ENCODE measurements at places on chromosomes 12 and 14.

DNA sequence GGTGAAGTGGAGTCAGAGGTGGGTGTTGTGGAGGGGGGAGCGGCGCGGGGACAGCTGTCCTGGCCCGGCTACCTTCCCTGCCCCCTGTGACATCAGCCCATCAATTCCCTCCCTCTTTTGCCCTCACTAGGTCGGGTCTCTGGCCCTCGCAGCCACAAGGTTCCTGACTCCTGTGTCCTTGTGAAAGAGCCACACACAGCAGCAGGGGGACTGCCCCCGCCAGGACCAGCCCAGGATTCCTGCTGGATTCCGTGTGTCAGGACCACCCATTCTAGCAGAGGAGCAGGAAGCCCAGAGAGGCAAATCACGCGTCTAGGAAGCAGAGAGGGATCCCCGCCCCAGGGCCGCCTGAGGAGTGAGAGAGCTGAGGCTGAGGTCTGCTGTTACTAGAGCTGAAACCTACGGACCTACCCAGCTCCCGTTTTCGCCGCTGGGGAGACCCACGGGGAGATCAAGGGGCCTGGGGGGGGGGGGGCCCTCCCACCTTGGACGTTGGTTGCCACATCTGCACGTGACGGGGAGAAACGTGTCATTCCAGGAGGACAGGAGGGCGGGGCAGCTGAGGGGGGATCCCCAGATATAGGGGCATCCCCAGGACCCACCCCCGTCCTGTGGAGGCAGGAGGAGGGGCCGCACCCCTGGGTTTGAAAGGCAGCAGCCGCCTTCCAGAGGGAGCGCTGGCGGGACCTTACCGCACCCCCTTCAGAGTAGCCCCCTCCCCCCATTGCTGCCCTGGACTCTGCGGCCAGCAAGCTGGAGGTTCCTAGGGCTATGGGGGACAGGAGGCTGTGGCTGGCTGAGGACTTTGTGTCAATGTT, 12.5 kb upstream of the INF2 start:
- no peaks in the 10 kb centered on the region for H3K36me3 ChIP-seq
- no peaks in the 10 kb centered on the region for H3K27me3 ChIP-seq
- H3K4me1 ChIP-seq = peaks cover 25% of the 10 kb centered on the region
- peak overlapping the region; percentile 68 for H3K4me3 ChIP-seq
- H3K27ac ChIP-seq = peak overlapping the region; percentile 84

- peak; percentile 56 for DNase-seq
- H3K4me3 ChIP-seq = peak within 1 kb of the TSS; percentile 88
- H3K27me3 ChIP-seq = peaks cover 47% of the 10 kb centered on the region
- H3K4me1 ChIP-seq = peaks cover 43% of the 10 kb centered on the region
- peaks cover 2% of the 10 kb centered on the region for H3K36me3 ChIP-seq
- peak within 1 kb of the TSS; percentile 86 for H3K27ac ChIP-seq
Measured at GRCh38 chr14:58637391-58638230, at the start of gene DACT1. TSS of gene DACT1 (plus strand) at chr14:58637962. CDS start at chr14:58638203, 241 bp downstream.

DNA sequence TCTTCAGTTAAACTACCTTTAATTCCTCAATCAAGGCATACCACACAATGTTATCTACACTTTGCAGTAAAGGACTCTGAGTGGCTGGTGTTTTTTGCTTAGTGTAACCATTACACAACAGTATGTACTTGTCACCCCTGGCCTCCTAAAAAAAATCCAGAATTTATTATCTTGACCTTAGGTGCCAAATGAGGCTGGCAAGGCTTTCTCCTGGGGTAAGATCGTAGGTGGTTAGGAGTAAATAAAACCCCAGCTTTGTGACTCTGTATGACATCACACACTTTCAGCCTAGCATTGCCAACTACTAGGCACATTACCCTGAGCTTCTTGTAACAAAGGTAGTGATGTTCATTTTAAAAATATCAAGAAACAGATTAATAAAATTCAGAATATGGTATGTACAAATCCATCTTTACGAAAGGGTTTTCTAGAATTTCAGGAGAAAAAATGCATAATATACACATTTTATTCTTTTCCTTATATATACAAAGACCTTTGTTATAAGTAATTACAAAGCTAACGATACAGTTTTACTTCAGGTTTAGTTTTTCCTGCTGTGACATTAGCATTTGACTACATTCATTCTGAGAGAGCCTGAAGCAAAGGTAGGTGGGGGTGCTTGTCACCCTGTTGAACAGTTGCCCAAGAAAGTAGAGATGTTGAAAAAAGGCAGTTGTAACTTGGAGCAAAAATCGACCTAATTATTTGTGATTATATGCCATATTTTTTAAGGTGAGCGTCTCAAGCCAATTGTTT, 13.5 kb downstream of the TCL1A start:
- no peak overlapping the region for H3K4me3 ChIP-seq
- H3K27ac ChIP-seq = no peak overlapping the region
- peaks cover 33% of the 10 kb centered on the region for H3K27me3 ChIP-seq
- no peaks in the 10 kb centered on the region for H3K36me3 ChIP-seq
- no peaks in the 10 kb centered on the region for H3K4me1 ChIP-seq

- H3K27me3 ChIP-seq = no peaks in the 10 kb centered on the region
- DNase-seq = no peak
- no peak overlapping the region for H3K4me3 ChIP-seq
- no peaks in the 10 kb centered on the region for H3K36me3 ChIP-seq
- H3K4me1 ChIP-seq = no peaks in the 10 kb centered on the region
Measured at GRCh38 chr14:25349269-25349668, 299.3 kb upstream of the STXBP6 start.

DNA sequence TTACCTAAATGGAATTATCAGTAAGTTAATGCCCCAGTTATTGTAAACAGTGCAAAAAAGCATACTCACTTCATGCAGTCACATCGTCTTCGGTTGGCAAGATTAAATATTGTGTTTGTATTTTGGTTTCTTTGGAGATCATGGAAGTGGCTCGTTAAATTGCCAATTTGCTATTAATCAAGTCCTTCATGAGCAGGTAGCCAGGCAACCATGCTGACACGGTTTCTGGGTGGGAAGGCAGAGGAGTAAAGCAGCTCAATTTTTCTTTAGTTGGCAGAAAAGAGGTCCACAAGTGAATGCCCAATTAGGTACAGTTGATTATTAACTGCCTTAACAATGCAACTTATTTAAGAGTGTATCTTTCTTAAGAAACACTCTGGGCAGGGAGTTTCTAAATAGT, 43.9 kb downstream of the PPP4R3A start:
- H3K4me3 ChIP-seq = no peak overlapping the region
- no peak for DNase-seq
- peaks cover 74% of the 10 kb centered on the region for H3K36me3 ChIP-seq
- no peak overlapping the region for H3K27ac ChIP-seq
- peaks cover 8% of the 10 kb centered on the region for H3K4me1 ChIP-seq
- H3K27me3 ChIP-seq = no peaks in the 10 kb centered on the region

DNA sequence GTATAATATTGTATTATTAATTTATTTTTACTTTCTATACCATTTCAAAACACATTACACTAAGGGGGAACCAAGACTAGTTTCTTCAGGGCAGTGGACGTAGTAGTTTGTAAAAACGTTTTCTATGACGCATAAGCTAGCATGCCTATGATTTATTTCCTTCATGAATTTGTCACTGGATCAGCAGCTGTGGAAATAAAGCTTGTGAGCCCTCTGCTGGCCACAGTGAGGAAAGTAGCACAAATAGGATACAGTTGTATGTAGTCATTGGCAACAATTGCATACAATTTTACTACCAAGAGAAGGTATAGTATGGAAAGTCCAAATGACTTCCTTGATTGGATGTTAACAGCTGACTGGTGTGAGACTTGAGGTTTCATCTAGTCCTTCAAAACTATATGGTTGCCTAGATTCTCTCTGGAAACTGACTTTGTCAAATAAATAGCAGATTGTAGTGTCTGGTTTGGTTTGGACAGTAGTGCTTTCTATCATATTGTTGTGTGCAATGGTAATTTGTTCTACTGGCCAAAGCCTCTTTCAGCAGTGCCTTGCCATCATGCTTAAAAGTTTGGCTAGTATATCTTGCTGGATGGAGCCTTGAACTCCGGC, 24.3 kb upstream of the PLEKHD1 start:
- no peaks in the 10 kb centered on the region for H3K4me1 ChIP-seq
- H3K27me3 ChIP-seq = no peaks in the 10 kb centered on the region
- H3K36me3 ChIP-seq = peaks cover 10% of the 10 kb centered on the region
- DNase-seq = peak; percentile 72
- no peak overlapping the region for H3K4me3 ChIP-seq
- H3K27ac ChIP-seq = no peak overlapping the region

DNA sequence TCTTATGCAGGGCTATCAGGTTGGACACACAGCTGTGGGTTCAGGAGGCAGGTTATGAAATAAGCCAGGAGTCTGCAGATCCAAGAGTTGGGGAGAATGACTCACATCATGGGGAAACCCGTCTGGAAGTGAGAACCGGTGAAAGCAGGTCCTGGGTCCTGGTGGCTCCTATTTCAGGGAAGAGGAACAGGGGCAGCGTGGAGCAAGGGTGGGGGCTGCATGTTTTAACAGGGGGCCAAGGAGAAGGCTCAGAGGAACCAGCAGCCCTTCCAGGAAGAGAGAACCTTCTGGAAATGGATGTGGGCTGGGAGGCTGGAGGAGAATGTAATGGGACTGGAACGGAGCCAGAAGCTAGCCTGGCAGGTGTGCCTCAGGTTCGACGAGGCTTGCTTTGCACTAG, 7.8 kb upstream of the KRT74 start:
- DNase-seq = no peak
- H3K27ac ChIP-seq = no peak overlapping the region
- H3K36me3 ChIP-seq = no peaks in the 10 kb centered on the region
- H3K4me1 ChIP-seq = peaks cover 41% of the 10 kb centered on the region

DNA sequence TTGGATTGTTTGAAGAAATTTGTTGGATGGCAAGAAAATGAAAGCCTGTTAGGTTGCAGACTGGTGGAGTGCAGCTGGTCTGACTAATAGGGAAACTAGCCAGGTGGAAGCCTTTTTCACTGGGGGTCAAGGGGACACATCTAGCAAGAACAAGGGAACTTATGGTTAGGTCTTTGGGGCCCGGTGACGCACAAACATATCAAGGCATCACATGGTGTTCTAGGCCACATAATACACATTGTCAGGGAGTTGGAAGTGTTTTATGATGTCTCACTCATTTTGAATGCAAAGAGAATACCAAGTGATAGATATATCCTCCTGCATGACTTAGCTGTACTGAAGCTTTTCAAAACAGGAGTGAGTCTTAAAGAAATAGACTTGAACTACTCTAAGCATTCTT, 351.2 kb downstream of the KCNH5 start:
- H3K4me1 ChIP-seq = no peaks in the 10 kb centered on the region
- H3K27ac ChIP-seq = no peak overlapping the region
- no peak overlapping the region for H3K4me3 ChIP-seq
- no peaks in the 10 kb centered on the region for H3K36me3 ChIP-seq
- no peak for DNase-seq

GRCh38 chr14:34161351-34162082, 210.6 kb upstream of the EGLN3 start:
- H3K4me3 ChIP-seq = no peak overlapping the region
- H3K4me1 ChIP-seq = peaks cover 13% of the 10 kb centered on the region
- no peak for DNase-seq

GRCh38 chr12:128644664-128645296, 179.0 kb downstream of the SLC15A4 start:
- no peaks in the 10 kb centered on the region for H3K27me3 ChIP-seq
- no peak overlapping the region for H3K27ac ChIP-seq
- no peaks in the 10 kb centered on the region for H3K4me1 ChIP-seq
- no peaks in the 10 kb centered on the region for H3K36me3 ChIP-seq

GRCh38 chr12:121811434-121812319, 7.9 kb downstream of the SETD1B start:
- peak overlapping the region; percentile 78 for H3K4me3 ChIP-seq
- peak overlapping the region; percentile 78 for H3K27ac ChIP-seq

DNA sequence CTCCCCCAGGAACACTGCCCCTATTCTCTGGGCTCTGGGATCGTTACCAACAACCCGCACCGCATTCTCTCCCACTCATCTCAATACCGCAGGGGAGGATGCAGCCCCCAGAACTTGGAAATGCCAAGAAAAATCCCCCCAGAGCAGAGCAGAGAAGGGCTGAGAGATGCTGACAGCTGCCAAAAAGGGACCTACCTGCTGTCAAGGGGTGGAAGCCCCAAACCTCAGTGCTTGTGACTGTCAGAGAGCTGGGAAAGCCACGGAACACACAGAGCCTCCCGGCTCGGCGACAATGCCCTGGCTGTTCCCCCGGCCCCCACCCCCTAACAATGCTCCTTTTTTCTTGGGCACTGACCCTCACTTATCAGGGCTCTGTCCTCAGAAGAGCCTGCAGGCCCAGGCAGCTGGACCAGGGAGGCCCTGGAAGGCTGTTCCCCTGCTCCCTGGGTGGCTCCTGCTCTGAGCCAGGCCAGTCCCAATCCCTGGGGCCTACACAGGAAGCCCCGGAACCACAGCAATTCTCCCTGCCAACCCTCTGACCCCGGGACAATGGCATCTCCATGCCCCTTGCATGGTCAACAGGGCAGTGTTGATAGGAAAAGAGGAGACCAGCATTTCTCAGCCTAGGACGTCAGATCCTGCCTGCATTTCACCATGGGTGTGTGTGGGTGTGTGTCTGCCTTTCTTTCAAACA, 78.9 kb downstream of the ITPK1 start:
- H3K27ac ChIP-seq = no peak overlapping the region
- no peaks in the 10 kb centered on the region for H3K27me3 ChIP-seq
- no peak overlapping the region for H3K4me3 ChIP-seq
- H3K4me1 ChIP-seq = peaks cover 37% of the 10 kb centered on the region
- H3K36me3 ChIP-seq = no peaks in the 10 kb centered on the region

DNA sequence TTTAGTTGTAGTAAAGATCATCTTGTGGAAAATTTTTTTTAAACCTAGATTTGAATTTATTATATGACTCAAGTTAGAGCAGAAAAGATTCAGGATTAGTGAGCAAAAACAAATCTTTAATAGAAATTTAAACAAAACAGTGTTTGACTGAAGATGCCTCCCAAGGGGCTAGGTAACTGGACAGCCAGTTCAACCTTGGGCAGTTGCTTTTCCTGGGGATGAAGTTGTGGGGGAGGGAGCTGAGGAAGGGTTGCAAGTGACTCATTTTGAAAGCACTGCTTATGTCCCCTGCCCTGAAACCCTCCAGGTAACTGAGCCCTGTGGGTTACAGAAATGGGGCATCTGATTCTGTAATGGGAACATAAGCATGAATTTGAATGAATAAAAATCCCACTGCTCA, 13.1 kb downstream of the CFAP54 start:
- peaks cover 47% of the 10 kb centered on the region for H3K4me1 ChIP-seq
- H3K36me3 ChIP-seq = peaks cover 17% of the 10 kb centered on the region
- no peak for DNase-seq
- H3K27me3 ChIP-seq = no peaks in the 10 kb centered on the region
- H3K4me3 ChIP-seq = no peak overlapping the region

DNA sequence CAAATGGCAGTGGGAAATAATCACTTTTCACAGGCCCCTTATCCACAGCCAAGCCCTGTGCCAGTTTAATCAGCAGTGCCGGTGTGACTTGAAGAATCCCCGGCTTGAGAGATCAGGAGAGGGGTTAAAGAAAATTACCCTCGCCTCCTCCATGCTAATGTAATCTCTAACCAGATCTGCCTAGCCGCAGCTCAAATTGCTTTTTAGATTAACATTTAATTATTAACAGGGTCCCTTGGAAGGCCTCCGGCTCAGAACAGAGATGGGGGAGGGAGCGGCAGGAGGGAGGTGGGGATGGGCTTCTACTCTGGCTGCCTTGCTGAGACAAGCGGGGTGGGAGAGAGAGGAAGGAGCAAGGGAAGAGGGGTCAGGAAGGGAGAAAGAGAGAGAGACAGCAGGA, 24.0 kb downstream of the FAM222A start:
- peaks cover 17% of the 10 kb centered on the region for H3K27me3 ChIP-seq
- no peak overlapping the region for H3K4me3 ChIP-seq
- no peak overlapping the region for H3K27ac ChIP-seq
- DNase-seq = no peak
